ENCODE measurements at places on chromosomes 4 and X.
A peak's percentile ranks its signal among the peaks of the same experiment; 100 is the strongest.

DNA sequence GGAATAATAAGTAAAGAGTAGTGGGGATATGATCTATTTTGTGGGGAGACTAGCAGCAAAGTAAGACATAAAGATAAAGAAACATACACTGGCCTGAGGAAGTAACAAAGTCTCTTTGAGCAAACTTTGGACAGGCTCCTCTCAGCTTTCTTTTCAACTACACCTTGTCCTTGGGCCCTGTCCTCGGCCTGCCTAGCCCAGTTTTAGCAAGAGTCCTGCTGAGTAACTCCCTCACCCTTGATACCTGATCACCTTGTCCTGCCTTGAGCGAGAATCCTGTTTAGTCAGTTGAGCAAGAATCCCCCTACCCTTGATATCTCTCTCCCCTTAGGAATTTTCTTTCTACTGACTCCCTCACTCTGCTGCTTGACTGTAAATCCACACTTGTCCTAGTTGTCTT lies 11.5 kb downstream of the HNRNPH2 start:
- no peak for DNase-seq

DNA sequence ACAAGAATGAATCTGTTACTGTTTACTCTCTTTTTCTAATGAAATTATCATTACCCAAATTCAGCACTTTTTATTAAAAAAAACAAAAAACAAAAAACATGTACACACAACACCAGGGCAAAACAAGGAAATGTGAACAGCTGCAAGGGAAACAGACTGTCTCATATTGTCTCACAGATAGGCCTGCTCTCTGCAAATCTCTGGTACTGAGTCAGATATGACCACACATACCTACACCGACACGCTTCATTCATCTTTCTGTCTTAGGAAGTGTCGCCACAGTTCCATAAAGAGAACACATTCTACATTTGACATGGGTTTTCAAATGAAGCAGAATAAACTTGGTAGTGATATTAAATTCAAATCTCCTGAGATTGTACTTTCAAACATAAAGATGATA lies 92.2 kb upstream of the GPR34 start:
- no peak for DNase-seq

- no peak for DNase-seq
These were observed 6.8 kb upstream of the MOB1B start for GRCh38 chr4:70895405-70895804.

DNA sequence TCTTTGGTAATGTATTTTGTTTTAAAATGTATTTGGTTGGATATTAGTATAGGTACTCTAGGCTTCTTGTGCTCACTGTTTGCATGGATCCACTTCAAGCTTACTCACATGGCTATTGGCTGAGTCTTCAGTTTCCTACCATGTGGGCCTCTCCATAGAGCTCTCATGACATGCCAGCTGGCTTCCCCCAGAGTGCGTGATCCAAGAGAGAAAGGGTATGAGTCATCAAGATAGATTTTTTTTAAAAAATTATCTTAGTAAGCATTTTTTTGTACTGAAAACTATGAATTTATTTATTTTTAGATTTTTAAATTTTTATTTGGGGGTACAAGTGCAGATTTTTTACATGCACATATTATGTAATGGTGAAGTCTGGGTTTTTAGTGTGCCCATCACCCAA lies 219.1 kb upstream of the AMOT start:
- no peak for DNase-seq

DNA sequence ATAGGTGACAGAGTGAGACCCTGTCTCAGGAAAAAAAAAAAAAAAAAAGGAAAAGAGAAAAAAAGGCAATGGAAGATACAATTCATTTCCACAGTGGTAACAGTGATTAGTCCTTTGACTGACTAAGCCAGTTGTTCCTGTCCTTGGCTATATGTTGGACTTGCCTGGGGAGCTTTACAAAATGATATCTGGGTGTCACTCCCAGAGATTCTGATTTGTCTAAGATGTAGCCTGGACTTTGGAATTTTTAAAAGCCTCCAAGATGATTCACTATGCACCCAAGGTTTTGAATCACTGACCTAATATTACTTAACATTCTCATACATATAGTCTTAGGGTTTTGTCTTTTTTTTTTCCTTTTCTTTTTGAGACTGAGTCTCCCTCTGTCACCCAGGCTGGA lies 16.9 kb downstream of the HELQ start:
- no peak for DNase-seq

- no peak for DNase-seq
These were observed 13.2 kb upstream of the C1QTNF7 start for GRCh38 chr4:15414551-15415091.

GRCh38 chrX:1807301-1807731 lies 192.5 kb downstream of the ASMT start:
- DNase-seq = no peak

DNA sequence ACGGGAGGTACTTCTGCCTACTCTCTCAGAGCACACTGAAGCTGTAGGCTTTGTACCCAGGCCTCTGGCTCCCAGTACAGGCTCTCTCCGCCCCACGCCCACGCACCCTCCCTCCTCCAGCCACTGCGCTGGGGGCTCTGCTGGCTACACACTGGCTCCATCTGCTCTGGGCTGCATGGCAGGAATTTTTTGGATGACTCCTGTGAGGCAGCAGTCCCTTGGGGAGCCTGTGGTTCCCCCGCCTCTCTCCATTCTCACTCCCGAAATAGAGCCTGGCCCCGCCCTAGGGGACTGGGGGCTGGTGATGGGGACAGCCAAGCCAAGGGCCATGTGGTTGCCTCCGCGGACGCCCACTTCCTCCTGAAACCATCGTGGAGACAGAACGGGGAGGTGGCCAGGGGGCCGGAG lies 58.1 kb upstream of the ADRA2C start:
- DNase-seq = no peak

- DNase-seq = no peak
These were observed 94.9 kb downstream of the ENPP6 start for GRCh38 chr4:184122631-184123408.

DNA sequence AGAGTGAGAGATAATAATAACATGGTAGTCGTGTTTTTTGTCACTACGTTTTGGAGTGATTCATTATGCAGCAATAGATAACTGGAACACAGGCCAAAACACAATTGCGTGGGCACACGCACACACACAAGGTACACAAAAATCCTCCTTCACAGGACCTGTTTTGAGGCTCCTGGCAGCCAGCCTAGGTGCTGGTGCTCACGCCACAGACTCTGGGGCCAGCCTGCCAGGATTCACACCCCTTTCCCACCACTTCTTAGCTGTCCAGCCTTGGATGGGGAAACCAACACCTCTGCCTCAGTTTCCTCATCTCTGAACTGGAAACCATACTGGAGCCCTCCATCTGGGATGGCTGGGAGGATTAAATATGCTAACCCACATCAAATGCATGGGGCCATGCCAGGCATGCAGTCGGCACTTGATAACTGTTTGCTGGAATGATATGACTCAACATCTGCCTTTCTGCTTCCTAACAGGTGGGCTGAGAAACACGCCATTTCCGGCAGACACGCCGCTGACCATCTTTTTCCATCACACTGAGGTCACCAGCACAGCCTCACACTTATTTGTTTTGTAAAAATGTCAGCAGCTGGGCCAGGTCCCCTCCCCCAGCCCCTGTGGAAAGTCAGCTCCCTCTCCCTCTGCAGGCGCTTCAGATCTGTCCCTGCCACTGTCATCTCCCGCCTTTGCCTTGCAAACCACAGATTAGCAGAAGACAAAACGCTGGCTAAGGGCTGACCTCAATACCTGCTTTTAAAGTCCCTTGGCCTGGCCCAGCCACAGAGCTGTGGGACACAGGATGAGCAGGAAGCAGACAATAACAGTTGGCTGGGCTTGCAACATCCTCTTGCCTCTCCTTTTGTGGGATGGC lies 237.5 kb downstream of the BCOR start:
- DNase-seq = peak; percentile 68

GRCh38 chr4:163548481-163549243 lies 54.2 kb downstream of the TMA16 start:
- DNase-seq = no peak

DNA sequence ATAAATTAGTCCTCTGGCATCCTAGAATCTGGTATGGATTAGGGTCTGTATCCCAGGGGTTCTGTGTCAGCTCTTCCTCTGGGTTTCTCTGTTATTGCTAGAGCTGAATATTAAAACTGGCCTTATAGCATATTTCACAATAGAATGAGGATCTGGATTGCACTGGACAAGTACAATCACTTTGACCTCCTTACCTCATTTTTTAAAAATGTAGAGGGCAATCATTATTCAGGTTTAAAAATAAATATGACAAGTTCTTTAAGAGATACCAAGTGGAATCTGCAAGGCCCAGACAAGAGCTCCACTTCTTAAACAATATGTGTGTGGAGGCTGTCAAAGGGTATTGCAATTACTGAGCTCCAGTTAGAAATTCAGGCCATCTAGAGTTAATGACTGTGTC lies 1.4 kb downstream of the PALLD start:
- no peak for DNase-seq

- DNase-seq = no peak
These were observed 99.8 kb downstream of the CLDN22 start for GRCh38 chr4:183220236-183220635.

GRCh38 chrX:150329282-150329681 lies 33.8 kb upstream of the MAMLD1 start:
- DNase-seq = no peak

- DNase-seq = no peak
These were observed 529.6 kb upstream of the IGFBP7 start for GRCh38 chr4:57639561-57640382.

GRCh38 chr4:94852616-94853015 lies 94.9 kb downstream of the BMPR1B start:
- DNase-seq = no peak

- no peak for DNase-seq
These were observed 1331.8 kb downstream of the PCDH19 start for GRCh38 chrX:99078301-99078700.

GRCh38 chr4:178339769-178340168 lies 897.5 kb upstream of the AGA start:
- no peak for DNase-seq

GRCh38 chr4:182486881-182487280 lies 243.7 kb downstream of the TENM3 start:
- DNase-seq = no peak

DNA sequence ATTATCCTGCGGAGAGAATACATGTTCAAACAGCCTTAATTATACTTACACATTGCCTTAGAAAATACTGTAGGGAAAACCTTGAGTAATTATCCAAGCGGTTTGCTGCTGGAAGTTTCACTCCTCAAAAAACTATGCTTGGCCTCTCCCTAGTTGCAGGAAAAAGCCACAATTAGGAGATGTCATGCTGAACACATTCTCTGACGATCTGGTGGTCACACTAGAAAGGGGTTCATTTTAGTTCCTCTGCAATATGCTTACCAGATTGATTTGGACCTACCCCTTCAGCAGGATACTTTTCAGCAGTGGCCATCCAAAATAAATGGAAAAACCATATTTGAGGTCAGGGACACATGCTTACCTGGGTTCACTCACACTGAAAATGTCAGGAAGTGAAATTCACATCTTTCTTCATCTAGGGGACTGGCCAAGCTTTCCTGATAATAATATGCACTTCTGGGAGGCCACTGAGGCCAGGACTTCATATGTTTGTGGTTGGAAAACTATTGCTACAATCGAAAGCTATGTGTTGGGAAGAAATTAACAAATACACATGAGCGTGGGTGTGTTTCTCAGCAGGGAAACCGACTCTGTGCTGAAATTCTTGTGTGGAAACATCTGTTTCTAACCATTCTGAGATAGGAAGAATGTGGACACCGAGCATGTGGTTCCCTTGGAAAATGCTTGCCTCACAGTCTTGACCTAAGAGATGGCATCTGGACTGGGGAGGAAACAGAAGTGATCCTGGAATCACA lies 68.8 kb downstream of the ATXN3L start:
- no peak for DNase-seq

DNA sequence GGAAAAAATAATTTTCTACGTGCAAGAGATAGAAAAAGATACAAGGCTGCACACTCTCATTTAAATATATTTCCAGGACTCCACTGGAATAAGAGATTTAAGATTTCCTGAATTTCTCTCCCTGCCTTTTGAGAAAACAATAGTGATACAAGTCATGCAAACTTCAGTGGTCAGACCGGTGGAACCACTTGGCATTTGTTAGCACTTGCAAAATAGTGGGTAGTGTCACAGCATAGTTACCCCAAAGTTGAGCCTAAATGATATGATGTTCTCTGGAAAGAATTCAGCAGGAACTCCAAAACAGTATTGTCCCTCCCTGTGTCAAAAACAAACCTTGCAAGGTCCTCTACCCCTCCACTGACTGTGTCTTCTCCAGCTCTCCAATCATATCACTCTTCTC lies 102.3 kb downstream of the ANKRD50 start:
- DNase-seq = no peak

DNA sequence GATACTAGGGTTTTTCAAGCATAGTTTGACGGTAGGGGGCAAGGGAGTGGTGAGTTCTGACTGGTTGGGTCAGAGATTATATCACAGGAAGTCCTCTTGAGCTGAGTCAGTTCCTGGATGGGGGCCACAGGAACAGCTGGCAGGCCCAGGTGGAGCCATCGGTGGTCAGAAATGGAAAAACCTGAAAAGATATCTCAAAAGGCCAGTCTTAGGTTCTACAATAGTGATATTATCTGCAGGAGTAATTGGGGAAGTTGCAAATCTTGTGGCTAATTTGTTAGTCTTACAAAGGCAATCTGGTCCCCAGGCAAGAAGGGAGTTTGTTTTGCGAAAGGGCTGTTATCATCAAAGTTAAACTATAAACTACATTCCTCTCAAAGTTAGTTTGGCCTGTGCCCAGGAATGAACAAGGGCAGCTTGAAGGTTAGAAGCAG lies 159.3 kb downstream of the PTCHD1 start:
- no peak for DNase-seq

- no peak for DNase-seq
These were observed 1121.5 kb upstream of the TENM3 start for GRCh38 chr4:181121733-181122132.

DNA sequence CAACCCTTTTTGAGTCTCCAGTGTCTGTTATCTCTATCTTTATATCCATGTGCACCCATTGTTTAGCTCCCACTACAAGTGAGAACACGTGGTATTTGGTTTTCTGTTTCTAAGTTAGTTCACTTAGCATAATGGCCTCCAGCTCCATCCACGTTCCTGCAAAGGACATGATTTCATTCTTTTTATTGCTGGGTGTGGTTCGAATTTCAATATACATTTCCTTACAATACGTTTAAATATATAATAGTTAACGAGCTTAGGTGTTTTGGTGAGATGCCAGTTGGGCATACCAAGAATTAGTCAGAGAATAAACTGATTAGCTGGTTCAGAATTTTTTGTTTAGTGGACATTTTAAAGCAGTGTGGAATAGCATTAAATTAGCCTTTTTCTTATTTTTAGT lies 196.7 kb downstream of the CFAP47 start:
- DNase-seq = no peak

DNA sequence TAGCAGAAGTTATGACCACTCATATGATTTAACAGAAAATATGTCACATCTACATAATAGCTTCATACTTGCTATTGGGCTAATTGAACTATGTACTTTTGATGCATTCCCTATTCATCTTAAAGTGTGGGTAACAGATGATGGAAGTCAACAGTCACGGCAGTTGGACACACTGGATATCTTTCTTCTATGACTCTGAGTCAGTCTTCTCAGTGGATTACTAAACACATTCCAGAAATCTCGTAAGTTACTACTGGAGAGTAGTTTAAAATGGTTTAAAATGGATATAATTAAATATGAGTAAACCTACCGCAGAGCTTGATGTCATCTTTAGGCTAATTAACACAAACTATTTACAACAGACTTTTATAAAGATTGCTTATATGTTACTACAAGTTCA lies 30.1 kb upstream of the CFAP299 start:
- no peak for DNase-seq
